T-helper 9 cell (primary cell): ENCODE measurements at places on chromosomes 5 and 9.

GRCh38 chr9:137411260-137411644, 11.7 kb downstream of the EXD3 start:
- DNase-seq, result no peak

DNA sequence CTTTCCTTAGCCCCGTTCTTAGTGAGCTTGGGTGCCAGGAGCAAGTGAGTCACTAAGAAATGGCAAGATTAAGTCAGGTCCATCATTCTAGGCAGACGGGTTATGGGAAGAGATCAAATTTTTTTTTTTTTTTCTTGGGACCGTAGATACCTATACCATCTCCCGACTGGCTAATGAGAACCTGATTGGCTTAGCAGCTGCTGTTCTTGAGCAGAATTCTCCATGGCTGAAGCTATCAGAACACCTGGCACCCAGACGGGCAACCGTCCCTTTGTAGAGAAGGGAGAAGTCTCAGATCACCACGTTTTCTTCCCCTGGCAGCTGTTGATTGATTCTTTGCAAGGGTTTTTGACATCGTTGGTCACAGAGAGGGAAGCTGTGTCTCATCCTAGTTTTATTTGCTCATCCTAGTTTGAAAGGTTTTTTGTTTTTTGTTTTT, 78.6 kb downstream of the AOPEP start:
- no peak for DNase-seq

- DNase-seq, result no peak
Measured at GRCh38 chr9:36637491-36638270, 65.0 kb downstream of the MELK start.

DNA sequence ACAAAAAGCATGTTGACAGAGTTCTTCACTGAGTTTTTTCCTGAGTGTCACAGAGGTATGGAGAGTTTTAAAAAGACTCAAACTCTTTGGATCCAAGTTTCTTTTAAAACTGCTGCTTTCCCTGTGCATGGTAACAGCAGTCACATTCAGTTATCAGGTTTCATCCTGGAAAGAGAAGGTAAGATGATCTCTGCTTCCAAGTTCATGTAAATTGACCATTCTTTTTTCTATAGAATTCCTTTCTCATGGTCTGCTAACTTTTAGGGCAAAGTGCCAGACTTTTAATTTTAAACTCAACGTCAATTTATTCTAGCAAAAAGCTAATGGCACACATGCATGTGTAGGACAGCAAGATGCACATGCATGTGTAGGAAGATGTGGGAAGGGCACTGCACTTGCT, 52.5 kb upstream of the PRLR start:
- no peak for DNase-seq

GRCh38 chr5:106825374-106825773, 845.4 kb downstream of the EFNA5 start:
- no peak for DNase-seq

GRCh38 chr9:489198-490197, 274.8 kb downstream of the DOCK8 start:
- no peak for DNase-seq

DNA sequence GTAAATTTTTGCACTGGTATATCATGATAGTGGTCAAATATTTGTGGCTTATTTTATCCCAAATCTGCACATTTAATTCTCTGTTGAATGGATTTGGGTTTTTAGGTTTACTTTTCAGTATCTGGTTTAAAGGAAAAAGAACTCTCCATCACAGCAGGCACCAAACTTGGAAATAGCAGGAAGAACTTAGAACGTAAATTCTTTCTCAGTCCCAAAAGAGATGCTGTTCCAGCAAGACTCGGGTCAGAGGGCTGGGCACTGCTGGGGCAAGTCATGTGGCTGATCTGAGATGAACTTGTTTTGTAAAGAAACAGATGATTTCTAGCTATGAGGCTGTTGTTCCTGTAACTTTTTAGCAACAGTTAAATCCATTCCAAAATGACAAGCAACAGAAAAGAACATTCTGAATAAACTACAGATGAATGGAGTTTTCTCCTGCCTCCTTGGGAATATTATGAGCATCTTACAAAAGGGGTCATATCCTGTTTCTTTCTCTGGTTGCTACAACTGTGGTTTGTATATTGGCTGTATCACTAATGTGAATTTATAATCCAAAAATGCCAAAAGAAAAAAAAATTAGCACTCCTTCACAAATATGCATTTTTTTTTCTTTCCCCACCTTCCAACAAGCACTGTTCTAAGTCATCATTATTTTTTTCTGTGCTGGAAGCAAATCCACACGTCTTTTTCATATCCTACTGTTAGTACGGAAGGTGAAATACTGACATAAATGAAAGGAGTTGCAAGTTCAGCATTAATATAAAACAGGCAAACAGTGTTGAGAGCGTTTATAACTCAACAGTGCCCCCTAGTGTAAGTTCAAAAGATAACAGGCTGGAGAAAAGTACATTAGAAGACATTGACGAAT, 31.1 kb downstream of the OR2K2 start:
- DNase-seq, result no peak

GRCh38 chr9:19493174-19493811, 84.5 kb downstream of the ACER2 start:
- peak; percentile 7 for DNase-seq

DNA sequence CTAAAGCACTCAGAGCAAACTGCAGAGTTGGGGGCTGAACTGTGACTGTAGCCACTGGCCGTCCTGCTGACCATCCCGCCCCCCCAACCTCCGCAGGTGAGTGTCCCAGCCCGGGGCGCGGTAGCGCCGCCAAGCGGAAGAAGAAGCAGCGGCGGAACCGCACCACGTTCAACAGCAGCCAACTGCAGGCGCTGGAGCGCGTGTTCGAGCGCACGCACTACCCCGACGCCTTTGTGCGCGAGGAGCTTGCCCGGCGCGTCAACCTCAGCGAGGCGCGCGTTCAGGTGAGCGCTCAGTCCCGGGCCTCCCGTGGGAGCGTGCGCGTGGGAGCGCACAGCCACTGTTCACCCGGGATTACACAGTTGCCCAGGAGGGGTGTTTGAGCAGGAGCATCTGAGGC, 33.7 kb downstream of the PTGES start:
- DNase-seq, result no peak

GRCh38 chr9:19471737-19472648, 63.2 kb downstream of the ACER2 start:
- DNase-seq, result peak; percentile 23

DNA sequence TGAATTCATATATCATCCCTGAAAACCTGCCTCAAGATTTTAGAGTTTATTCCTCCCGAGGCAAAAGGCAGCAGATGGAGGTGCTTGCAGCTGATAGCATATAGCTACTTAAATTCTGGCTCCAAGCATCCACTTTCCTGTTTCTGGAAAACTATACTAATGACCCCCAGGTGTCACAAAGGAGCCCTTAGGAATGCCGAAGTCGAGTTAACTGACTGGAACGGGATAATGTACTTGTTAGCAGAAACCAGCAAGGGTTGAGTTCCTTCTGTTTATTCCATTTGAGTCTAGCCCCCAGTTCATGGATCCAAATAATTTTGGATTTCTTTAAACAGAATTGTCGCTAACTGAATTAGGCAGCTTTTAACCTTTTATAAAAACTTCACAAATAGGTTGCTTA, 44.5 kb downstream of the PTTG1 start:
- DNase-seq, result no peak

- DNase-seq, result no peak
Measured at GRCh38 chr9:132732326-132733259, 62.3 kb downstream of the GTF3C4 start.
